Natural killer cell treated with Interleukin-12 subunit alpha and Interleukin-12 subunit beta and Interleukin-15 and Interleukin-18, amount 100 ng/mL, for 72 hours (primary cell): ENCODE measurements at places on chromosomes 5 and 9.

GRCh38 chr5:96868603-96869371, 7.5 kb upstream of the ERAP2 start:
- DNase-seq, result no peak

GRCh38 chr9:94157050-94157801, 73.0 kb downstream of the PTPDC1 start:
- DNase-seq, result no peak

DNA sequence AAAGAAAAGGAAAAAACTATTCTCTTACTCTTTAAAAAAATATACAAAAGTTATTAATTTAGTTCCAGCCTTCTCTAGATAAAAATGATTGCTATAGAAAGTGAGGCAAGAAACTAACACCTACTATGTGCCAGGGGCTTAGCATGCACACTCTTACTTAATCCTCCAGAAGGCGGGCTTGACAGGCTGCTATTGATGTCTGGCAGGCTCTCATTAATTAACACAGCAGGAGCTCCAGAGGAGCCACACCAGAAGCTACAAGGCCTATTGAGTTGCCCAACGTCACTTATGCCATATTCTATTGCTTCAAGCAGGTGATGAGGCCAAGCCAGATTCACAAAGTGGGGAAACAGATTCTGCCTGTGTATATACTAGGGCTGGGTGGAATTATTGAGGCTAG, 54.6 kb upstream of the CLINT1 start:
- no peak for DNase-seq

GRCh38 chr9:77794985-77795384, 146.9 kb upstream of the GNA14 start:
- no peak for DNase-seq
